Caki2 (cell line): ENCODE measurements at places on chromosomes 5 and 9. TPM values are rescaled to one million over a fixed set of nuclear protein-coding genes. Genes with fewer than 3 reads are reported as not detected.

FCN2 gene
- not detected in 2 replicates for total RNA-seq

PLCXD3 gene
- 0.03 and 0.07 TPM in 2 replicates for total RNA-seq

ADAMTS2 gene
- total RNA-seq = 4.1 and 5.0 TPM in 2 replicates

KLHL3 gene
- total RNA-seq = not detected in 2 replicates

SLC4A9 gene
- not detected in 2 replicates for total RNA-seq

CDC25C gene
- 8.7 and 13.4 TPM in 2 replicates for total RNA-seq

TYRP1 gene
- total RNA-seq = not detected in 2 replicates

NELFB gene
- total RNA-seq = 84.1 and 92.6 TPM in 2 replicates

FAM169A gene
- total RNA-seq = 2.0 and 10.0 TPM in 2 replicates

IL5 gene
- total RNA-seq = not detected in 2 replicates

TAF11L2 gene
- not detected in 2 replicates for total RNA-seq

IL13 gene
- total RNA-seq = not detected in 2 replicates

HNRNPA0 gene
- total RNA-seq = 50.5 and 51.7 TPM in 2 replicates

RASGRF2 gene
- total RNA-seq = 1.3 and 2.5 TPM in 2 replicates

KIF4B gene
- not detected in 2 replicates for total RNA-seq

SNCAIP gene
- not detected in 2 replicates for total RNA-seq

BTNL8 gene
- not detected in 2 replicates for total RNA-seq

GRIN1 gene
- total RNA-seq = not detected in 2 replicates

ATP10B gene
- not detected in 2 replicates for total RNA-seq

GOLGA2 gene
- 44.6 and 79.8 TPM in 2 replicates for total RNA-seq

LCN6 gene
- not detected in 2 replicates for total RNA-seq

ANXA1 gene
- 715 and 779 TPM in 2 replicates for total RNA-seq

MLANA gene
- total RNA-seq = not detected in 2 replicates
